Muscle of arm (tissue), 14 donors: ENCODE measurements at places on chromosomes 7 and 10. TPM values are rescaled to one million over a fixed set of nuclear protein-coding genes. Genes with fewer than 3 reads are reported as not detected.

The FAM241B gene
- polyA plus RNA-seq, result not detected

DNA sequence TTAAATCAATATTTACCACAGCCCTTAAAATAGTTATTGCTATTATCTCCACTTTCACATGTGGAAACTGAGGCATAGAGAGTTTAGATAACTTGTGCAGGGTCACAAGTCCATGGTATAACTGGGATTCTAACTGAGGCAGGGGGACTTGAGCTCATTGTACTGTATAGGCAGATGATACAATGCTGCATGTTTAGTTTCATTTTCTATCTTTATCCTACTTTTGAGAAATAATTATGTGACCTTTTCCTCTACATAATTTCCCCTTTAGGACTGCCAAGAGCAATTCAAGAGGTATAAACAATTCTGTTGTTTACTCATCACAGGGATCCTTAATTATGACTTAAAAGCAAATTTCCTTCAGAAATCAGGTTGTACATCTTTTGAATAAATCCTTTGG lies 193.1 kb downstream of the SUGCT start:
- DNase-seq, result no peak

GRCh38 chr10:121880895-121881294 lies 46.9 kb downstream of the ATE1 start:
- DNase-seq, result peak; percentile 7

GRCh38 chr7:30789334-30789711 lies 18.1 kb downstream of the MINDY4 start:
- DNase-seq, result no peak

GRCh38 chr10:5960070-5960972 lies 17.0 kb downstream of the IL15RA start:
- DNase-seq, result no peak

DNA sequence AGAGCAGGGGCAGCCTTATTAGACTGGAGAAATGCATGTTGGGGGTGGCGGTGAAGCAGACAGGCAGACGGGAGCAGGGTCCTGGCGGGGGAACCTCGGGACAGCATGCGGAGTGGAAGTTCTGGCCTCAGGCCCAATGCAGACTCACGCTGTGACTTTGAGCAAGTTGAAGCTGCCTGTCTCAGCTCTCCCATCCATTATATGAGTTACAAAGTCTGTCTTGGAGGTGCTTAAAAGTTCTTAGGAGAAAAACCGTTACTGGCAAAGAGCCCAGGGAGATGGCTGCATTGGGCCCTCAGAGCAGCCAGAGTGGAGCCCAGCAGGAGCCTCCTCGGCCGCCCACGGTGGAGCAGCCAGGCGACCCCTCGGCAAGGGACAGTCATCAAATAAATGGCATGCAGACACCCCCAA lies 509.5 kb downstream of the PLXNA4 start:
- no peak for DNase-seq
